Aortic smooth muscle cell (primary cell): ENCODE measurements at places on chromosomes 6 and 20. TPM values are rescaled to one million over a fixed set of nuclear protein-coding genes. Genes with fewer than 3 reads are reported as not detected.

The WFDC12 gene
- total RNA-seq = not detected in 2 replicates

The TENT5A gene
- 19.6 and 25.5 TPM in 2 replicates for total RNA-seq

The PRPH2 gene
- total RNA-seq = 0.25 and 0.79 TPM in 2 replicates

The WFDC6 gene
- not detected in 2 replicates for total RNA-seq

The NKX2-4 gene
- total RNA-seq = not detected in 2 replicates

The CABLES2 gene
- 0.66 and 0.68 TPM in 2 replicates for total RNA-seq

The TGM3 gene
- not detected in 2 replicates for total RNA-seq

The PDYN gene
- total RNA-seq = under 0.01 TPM in 1 of 2 replicates, not detected in the other

The BPIFB2 gene
- total RNA-seq = not detected in 2 replicates

The GJA1 gene
- total RNA-seq = 642 and 728 TPM in 2 replicates

The PRKN gene
- total RNA-seq = 3.2 and 4.2 TPM in 2 replicates

The CLPSL2 gene
- not detected in 2 replicates for total RNA-seq

The SLC22A7 gene
- not detected in 2 replicates for total RNA-seq
